ENCODE measurements at places on chromosomes 7 and 10.

DNA sequence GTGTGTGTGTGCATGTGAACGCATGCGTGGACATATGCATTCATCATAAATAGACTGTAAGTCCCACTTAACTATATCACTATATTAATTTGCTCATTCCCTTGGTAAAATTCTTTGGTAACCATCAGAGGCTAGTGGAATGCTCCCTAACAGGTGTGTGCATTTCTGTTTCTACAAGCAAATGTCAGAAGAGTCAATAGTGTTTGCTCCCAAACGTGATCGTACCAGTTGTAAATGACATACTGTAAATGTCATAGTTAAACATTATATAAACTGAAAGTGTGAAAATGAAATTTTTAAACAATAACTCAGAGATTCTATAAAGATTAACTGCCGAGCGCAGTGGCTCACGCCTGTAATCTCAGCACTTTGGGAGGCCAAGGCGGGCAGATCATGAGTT, 94.6 kb downstream of the ANLN start:
- no peak for DNase-seq

DNA sequence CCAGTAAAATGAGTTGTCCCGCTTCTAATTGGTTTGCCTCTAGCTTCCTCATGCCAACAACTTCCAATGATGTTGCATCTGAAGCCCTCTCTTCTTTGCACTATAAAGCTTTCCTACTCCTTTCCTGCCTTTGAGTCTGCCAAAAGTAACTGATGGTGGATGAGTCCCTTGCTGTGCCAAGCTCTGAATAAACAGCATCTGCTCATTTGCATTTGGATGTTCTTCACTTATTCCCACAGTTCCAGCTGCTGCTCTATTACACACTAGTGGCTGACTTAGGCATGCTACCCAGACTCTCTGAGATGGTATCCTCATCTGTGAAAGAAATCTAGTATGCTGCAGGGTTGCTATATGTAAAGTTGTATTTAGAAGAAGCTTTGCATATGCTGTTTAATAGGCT, 24.9 kb downstream of the SFR1 start:
- DNase-seq: no peak

DNA sequence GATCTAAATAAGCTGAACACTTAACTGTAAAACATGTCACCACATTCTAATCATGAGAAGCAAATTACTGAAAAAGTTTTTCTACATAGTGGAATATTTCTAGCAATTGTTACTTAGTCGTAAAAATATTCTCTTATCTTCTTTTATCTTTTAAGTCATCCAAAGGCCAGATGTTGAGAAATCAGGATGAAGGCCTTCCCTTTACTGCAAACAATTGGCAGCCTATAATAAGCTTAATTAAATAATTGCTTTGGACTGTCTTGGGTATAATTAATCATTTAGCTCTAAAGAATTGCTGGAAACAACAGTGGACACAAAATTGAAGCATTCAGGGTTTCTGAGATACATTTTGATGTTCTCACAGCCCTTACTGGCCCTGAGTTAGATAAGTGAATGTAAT, 226.5 kb downstream of the FANK1 start:
- DNase-seq: no peak

DNA sequence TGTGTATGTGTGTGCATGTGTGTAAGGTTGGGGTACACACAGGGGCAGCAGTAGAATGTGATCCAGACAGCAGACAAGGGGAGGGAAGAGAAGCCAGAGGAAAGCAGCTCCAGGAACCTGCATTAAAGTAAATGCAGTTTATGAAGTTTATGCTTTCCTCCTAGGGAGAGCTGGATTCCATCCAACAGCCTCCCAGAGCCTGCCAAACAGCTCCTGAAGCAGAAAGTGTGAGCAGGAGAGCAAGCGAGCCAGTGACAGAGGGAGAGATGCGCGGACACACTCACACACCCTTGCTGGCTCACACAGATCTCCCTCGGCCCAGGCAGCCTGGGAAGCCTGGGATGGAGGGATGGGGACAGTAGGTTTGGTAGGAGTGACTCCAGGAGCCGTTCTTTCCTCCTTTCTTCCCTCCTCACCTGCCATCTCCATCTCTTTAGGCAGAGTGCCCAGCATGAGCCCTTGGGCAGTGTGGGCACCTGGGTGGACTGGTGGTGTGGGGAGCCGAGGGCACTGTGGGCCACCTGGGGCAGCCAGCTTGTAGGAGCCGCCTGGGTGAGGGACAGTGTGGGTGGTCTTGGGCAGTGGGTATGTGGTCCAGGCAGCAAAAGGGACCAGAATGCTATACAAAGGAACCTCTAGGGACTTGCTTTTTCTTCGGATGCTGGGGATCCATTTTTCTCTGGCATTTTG, 46.1 kb downstream of the PAX2 start:
- no peak for DNase-seq

GRCh38 chr10:47077386-47077785, 166.2 kb downstream of the PTPN20 start:
- DNase-seq: no peak
